Effector CD8-positive, alpha-beta T cell (primary cell): ENCODE measurements at places on chromosomes 2 and 18.

- no peak for DNase-seq
These were observed 38.2 kb downstream of the AOX1 start for GRCh38 chr2:200624026-200624425.

GRCh38 chr2:45554742-45555140 lies 56.3 kb downstream of the SRBD1 start:
- no peak for DNase-seq

DNA sequence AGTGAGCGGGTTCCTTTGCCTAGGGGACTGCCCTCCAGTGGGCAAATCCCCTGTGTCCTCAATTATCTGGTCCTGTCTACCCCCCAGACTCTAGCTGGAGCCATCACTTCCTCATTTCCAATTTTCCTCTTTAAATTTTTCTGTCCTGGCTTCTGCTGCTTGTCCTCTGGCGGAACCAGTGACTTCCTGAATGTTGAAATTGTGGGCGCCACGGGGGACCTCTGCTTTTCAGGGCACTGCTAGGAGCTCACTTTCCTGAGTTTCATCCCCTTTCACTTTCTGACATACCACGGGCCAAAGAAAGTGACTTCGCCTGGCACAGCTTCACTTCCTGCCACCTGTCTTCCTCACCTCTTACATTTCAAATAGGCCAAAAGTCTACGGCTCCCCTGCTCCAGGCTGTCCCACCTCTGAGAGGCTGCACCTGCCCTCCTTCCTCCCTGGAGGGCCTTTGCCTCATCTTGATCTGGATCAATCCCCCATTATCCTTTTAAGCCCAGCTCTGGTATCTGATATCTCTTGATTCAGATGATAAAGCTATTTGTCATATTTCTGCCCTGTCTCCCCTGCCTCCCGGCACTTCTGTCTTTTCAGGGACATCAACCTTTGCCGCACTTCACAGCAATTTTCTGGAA lies 1.4 kb upstream of the MARCO start:
- DNase-seq: no peak

DNA sequence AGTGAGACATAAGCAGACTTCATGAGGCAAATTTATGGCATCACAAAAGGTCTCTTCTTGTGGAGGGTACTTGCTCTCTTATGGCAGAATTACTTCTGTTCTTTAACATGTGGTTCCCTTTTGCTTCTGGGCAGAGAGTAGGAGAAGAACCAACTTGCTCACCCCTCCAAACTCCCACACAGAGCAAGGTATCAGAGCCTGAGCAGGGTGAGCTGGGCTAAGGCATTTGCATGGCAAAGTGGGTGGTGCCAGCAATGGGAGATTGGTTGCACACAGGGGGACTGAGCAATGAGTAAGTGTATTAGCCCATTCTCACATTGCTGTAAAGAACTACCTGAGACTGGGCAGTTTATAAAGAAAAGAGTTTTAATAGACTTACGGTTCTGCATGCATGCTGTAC lies 64.2 kb upstream of the ITGB6 start:
- DNase-seq: no peak

- DNase-seq: no peak
These were observed 10.0 kb upstream of the APCDD1 start for GRCh38 chr18:10444314-10445006.

GRCh38 chr2:85390941-85391669 lies 19.1 kb downstream of the CAPG start:
- peak; percentile 61 for DNase-seq

- DNase-seq: peak; percentile 17
These were observed 31.5 kb downstream of the ACVR1C start for GRCh38 chr2:157596992-157597681.

DNA sequence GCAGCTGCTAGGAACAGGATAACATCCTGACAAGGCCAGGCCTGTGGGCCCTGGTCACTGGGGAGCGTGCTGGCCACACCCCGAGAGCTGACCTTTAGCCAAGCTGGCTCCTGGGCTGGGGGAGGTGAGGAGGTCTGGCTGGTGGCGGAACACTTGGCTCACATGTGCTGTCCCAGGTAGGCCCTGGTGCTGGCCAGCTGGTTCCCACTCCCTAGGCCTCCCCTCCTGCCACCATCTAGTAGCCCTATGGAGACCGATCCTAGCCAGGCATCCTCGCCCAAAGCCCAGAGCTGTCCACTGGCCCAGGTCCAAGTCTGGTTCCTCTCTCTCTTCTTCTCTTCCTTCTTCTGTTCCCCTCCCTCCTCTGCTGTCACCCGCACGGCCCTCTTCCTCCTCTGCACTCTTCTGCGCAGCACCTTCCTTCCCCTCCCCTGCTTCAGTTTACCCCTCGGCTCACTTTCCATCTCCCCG lies 52.4 kb downstream of the TNS1 start:
- no peak for DNase-seq

DNA sequence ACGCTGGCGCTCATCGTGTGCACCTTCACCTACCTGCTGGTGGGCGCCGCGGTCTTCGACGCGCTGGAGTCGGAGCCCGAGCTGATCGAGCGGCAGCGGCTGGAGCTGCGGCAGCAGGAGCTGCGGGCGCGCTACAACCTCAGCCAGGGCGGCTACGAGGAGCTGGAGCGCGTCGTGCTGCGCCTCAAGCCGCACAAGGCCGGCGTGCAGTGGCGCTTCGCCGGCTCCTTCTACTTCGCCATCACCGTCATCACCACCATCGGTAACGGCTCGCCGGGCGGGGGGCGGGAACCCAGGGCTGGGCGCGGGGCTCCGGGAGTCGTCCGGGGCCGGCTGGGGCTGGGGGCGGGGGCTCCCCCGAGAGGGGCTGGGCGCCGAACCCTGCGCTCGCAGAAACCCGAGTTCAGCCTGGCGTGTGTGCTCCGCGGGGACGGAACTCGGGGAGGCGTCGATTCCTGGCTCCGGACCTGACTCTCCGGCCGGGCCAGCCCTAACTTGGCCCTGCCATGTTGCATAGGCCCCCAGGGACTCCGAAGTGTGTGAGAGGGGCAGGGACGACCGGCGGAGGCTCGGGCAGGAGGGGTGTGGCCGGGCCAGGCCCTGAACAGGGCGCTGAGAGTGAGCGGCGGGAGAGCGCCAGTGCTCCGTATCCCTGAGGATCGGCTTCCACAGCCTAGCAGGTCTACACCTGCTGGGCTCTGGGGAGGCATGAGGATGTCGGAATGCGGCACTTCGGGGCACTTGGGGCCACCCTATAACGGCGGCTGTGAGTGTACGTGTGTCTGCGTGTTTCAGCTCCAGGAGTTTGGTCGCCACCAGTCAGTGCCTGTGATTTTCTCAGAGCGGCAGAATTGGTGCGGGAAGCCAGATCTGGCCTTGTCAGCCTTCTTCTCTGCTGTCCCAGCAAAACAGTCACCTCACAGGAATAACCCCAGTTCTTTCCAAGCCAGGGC lies 651 bp downstream of the KCNK3 start:
- no peak for DNase-seq

GRCh38 chr2:212970132-212970531 lies 181.3 kb downstream of the IKZF2 start:
- DNase-seq: no peak

DNA sequence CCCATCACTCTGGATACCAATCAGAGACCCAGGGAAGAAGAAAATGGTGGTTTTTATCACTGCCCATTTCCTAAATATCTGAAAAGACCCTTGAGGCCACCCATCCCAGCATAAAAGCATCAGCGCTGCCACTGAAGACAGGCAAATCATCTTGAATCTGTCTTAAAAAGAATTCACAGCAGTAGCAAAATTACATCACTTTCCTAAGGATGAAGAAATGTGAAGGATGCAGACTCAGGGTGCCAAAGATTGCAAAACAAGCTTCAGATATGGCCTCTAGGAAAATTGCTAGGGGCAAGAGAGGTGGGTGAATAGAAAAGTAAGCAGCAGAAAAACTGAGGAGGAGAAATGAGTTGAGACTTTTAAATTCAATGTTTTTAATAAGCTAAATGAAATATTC lies 70.0 kb downstream of the SLC25A12 start:
- no peak for DNase-seq

- no peak for DNase-seq
These were observed 13.1 kb downstream of the HS6ST1 start for GRCh38 chr2:128305555-128306080.

DNA sequence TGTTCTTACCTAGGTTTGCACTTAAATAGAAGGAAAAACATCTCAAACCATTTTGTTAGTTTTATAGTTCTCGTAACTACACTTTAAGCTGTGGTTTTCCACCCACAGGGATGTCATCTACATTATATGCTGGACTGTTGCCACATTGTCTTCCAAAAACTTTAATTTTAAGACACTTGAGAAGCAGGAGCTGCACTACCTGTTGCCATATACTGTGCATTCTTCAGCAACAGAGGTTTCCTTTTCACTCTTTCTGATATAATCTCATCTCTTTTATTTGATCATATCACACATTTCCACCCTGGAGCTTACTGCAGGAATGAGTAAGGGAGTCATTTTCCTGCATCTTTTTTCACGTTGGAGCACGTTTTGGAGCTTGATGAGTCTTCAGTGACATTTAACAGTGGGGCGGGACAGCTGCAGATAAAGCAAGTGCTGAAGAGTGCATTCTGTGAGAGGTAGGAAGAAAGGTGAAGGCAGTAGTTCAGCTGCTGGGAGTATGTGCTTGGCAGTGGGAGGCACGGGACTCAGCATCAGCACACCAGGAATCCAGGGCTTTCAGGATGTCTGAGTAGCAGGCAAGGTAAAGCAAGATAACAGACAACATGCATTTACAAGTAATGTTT lies 3.8 kb downstream of the LIMS1 start:
- no peak for DNase-seq

DNA sequence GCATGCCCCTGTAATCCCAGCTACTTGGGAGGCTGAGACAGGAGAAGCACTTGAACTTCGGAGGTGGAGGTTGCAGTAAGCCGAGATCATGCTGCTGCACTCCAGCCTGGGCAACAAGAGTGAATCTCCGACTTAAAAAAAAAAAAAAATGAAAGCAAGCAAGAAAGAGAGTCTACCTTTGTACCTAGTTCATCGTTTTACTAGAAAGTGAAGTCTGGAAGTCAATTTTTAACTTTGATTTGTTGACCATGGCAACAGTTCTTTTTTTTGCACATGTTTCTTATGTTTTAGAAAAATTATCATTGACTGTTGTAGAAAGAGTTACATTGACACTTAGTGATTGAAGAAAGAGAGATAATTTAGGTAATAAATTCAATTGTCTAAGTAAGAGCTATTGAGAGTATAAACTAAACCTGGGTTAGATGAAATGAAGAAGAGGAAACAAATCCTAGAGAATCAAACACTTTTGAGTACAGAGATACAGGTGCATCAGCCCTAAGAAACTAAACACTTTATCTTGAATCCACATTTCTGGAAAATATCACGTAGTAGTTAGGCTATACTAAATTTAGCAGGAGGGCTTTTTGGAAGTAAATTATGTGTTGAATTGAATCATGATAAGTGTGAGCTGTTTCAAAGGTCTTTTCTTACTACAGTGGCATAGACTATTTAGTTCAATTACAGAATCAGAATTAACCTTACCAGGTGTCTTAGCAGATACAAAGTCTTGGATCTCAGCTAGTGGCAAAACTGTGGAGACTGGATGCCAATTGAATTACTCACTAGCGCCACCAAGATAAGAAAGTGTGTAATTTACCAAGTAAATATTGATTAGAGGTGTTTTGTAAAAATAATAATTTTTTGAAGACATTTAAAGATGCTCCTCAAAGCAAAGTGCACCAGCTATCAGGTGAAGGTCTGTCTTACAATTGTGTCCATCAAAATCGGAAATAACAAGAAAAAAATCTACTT lies 303.4 kb upstream of the NRXN1 start:
- DNase-seq: no peak

- no peak for DNase-seq
These were observed 45.6 kb upstream of the TMEM178A start for GRCh38 chr2:39620067-39620466.

DNA sequence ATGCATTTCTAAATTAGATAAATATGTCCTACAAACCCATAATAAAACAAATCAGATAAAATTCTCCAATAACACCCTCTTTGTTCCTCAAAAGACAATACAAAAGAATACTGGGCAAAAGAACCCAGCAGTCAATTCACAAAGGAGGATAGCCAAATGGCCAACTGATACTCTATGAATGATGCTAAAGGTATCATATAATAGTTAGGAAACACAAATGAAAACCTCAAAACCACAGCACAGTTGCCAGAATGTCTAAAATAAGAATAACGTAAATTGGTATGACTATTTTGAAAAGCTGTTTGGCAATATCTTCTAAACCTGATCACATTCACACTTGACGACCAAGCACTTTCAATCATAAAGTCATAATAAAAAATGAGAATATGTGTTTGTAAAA lies 315.4 kb downstream of the CDH7 start:
- no peak for DNase-seq

- DNase-seq: no peak
These were observed 325.9 kb downstream of the CLIP4 start for GRCh38 chr2:29440921-29441623.

DNA sequence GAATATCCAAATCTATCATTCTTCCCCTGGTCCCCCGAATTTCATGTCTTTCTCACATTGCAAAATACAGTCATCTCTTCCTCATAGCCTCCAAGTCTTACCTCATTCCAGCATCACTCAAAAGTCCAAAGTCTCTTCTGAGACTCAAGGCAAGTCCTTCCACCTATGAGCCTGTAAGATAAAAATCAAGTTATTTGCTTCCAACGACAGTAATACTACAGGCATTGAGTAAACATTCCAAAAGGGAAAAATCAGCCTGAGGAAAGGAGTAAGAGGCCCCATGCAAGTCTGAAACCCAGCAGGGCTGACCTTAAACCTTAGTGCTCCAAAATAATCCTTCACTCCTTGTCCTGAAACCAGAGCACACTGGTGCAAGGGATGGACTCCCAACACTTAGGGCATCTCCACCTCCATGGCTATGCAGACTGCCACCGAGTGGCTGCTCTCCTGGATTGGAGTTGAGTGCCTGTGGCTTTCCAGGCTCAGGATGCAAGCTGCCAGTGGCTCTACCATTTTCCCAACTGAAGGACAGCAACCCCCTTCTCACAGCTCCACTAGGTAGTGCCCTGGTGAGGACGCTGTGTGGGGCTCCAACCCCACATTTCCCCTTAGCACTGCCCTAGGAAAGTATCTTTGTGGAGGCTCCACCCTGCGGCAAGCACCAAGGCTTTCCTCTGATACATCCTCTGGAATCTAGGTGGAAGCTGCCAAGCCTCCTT lies 16.3 kb downstream of the DTNA start:
- DNase-seq: no peak

DNA sequence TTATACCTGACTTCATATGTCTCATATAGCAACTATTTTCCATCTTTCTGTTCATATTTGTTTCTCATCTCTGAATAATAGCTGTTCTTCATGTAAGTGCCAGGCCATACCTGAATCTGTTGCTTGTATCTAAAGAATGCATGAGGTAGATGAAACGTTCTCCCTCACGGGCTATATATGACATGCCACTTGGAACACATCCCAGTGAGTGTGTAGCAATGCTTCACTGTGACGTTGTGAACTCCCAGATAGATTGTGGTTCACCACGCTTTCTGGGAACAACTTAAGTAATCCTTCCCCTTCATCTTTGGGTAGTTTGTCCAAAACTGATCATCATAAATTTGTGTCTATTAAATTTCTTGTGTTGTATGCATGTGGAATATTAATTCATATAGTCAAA lies 60.1 kb downstream of the RDH14 start:
- DNase-seq: no peak
